ENCODE measurements at places on chromosomes 1 and 21. TPM values are rescaled to one million over a fixed set of nuclear protein-coding genes. Genes with fewer than 3 reads are reported as not detected.

IRF6 gene
- 16.8 TPM for polyA plus RNA-seq

ARMH1 gene
- 4.9 TPM for polyA plus RNA-seq

CAPN8 gene
- polyA plus RNA-seq: 4.8 TPM

MR1 gene
- 3.4 TPM for polyA plus RNA-seq

BRDT gene
- polyA plus RNA-seq: not detected

OR2T33 gene
- not detected for polyA plus RNA-seq

GPR153 gene
- 9.2 TPM for polyA plus RNA-seq

GJA5 gene
- 29.2 TPM for polyA plus RNA-seq

ACKR1 gene
- 1.2 TPM for polyA plus RNA-seq

TNFRSF9 gene
- 0.10 TPM for polyA plus RNA-seq

USP48 gene
- polyA plus RNA-seq: 59.9 TPM

PLEKHN1 gene
- polyA plus RNA-seq: 0.49 TPM

USH2A gene
- 0.41 TPM for polyA plus RNA-seq

OR10J1 gene
- 0.06 TPM for polyA plus RNA-seq

LCE1B gene
- polyA plus RNA-seq: not detected

UBL4B gene
- polyA plus RNA-seq: not detected

SELL gene
- 2.8 TPM for polyA plus RNA-seq

ADAMTS1 gene
- polyA plus RNA-seq: 104 TPM

Data from left renal cortex interstitium (tissue), 4 donors.